ENCODE measurements at places on chromosomes 7 and 10.

GRCh38 chr10:65024886-65025285, 1503.7 kb downstream of the REEP3 start:
- DNase-seq: no peak

GRCh38 chr10:13613519-13613918, 26.8 kb downstream of the PRPF18 start:
- DNase-seq: no peak

- no peak for DNase-seq
Measured at GRCh38 chr7:73908123-73908611, 47.2 kb downstream of the TMEM270 start.

- DNase-seq: no peak
Measured at GRCh38 chr10:101887775-101888174, 44.2 kb upstream of the KCNIP2 start.

DNA sequence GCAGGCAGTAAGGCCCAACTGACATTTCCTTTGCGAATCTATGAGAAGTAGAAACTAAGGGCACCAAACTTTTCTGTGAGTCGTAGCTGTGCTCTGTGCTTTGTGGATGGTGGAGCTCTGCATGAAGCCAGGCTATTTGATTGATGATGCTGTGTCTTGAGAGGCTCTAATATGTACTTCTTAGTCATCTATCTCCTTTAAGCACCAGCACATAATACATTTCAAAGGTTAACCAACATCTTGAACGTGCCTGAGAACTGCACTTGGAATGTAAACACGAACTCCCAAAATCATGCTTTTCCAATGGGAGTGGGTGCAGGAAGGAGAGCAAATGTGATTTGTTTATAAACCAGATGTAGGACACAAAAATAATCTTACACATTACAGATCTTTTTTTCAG, 411.6 kb downstream of the PARD3 start:
- no peak for DNase-seq

DNA sequence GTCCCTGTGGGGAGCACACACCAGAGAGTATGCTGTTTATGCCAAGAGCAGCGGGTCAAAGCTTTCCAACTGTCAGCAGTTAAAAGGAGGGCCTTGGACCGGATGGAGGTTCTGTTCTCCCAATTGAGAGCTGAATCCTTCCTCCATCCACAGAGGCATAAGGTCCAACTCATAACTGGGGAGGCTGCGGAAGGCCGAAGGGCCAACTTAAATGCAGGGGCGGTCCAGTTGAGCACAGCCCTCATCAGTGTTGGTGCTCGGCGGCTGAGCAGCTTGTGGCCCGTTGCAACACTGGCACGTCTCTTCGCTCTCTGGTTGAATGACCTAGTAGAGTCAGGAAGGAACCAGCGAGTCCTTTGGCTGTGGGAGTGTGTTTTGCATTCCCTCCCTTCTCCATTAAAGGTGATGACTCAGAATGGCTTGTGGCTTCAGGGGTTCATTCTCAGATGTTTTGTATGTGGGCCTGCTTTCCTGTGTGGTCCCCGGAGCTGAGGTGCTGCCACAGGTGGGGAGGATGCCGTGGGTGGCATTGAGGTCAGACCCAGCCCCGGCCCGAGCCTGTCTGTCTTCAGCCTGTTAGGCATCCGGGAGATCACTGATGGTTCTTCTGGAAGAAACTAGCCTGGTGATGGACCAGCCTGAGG, 44.8 kb upstream of the DMBT1 start:
- no peak for DNase-seq

DNA sequence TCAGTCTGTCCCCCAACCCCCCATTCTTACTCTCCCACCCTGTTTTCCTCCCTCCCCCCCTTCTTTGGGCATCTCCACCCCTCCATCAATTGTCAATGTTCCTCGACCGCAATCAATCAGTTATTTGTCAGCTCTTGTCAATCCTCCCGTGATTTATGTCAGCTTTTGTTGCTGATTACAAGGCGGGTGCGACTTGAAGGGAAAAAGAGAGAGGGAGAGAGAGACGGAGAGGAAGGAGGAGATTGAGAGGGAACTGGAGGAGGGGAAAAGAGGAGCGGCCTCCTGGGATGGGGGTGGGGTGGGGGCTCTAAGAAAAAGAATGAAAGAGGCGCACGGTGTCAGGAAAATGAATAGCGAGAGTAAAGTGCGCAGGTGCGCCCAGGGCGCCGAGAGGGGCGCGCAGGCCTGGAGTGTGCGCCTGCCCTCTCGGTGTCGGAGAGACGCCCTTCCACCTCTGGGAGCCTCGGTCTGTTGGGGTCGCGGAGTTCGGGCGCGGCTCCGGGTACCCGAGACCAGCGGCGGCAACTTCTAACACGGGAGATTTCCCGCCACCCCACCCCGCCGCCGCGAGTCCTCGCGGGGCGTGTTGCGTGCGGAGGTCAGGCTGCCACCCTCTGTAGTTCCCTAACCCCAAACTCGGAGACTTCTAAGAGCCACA, 1.1 kb upstream of the ZNF503 start:
- DNase-seq: no peak

- DNase-seq: no peak
Measured at GRCh38 chr10:57654856-57655255, 612.8 kb downstream of the IPMK start.

DNA sequence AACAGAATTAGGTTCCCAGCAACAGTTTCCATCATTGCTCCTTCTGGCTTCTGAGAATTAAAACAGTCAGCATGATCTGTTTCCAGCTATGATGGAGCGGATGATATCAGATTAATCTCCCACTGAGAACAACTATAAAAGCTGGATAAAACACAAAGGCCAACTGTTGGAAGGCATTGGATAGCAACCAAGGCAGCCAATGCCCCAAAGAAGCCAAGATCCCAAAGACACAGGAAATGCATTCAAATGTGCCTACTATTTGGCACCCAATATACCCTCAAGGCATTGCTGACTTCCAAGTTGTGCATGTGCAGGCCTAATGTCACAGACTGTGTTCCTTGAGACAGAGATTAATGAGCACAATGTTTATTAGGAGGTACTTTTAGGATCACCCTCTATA, 259.3 kb downstream of the ARHGAP12 start:
- DNase-seq: no peak

DNA sequence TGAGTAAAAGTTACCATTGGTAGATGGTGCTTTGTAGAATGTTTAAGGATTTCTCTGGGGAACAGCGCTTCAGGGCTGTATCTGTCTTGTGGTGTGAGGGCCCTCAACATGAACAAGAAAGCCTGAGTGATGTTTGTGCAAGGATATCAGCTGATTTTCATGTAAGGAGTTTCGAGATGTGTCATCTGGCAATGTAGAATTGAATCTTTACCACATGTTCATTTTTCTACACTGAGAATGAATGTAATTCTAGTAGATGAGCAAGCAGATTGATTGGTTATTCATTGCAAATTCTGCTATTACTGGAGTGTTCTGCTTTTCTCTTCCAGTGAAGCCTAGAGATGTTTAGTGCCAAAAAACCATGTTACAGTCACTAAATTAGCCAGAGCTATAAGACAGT, 87.7 kb downstream of the ST7 start:
- DNase-seq: no peak

GRCh38 chr7:74505471-74506324, 52.0 kb downstream of the GTF2IRD1 start:
- DNase-seq: no peak

DNA sequence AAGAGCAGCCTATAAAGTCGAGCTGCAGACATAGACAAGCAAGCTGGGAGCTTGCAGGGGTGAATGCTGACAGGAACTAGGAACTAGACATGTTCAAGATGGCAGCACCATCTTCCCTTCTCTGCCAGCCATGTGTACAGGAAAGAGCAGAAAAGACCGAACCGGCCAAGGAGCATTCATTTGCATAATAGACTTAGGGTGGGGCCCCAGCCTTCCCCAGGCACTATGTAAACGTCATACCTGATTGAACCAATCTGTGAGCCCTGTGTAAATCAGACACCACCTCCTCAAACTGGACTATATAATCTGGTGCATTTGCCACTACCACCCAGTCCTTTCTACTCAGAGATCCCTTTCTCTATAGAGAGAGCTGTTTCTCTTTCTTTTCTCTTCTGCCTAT, 106.9 kb upstream of the FAM3C start:
- DNase-seq: peak; percentile 9

DNA sequence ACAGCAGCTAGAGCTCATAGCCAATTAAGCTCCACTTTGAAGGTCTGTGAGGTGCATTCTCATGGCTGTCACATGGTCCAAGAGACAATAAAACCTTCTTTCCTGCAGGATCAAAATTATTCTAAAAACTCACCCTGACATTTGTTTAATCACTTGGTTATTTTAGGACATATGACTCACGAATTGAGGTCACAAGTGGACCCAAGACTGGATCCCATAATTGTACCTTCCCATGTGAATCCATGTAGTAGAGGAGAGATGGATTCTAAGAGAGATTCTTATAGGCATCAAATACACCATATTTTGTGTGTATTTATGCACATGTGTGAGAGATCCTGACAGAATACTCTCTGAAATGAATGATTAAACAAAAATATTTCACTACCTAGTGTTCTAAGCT, 18.1 kb downstream of the POLR1F start:
- no peak for DNase-seq

GRCh38 chr7:155219947-155220769, 77.5 kb upstream of the INSIG1 start:
- DNase-seq: no peak

DNA sequence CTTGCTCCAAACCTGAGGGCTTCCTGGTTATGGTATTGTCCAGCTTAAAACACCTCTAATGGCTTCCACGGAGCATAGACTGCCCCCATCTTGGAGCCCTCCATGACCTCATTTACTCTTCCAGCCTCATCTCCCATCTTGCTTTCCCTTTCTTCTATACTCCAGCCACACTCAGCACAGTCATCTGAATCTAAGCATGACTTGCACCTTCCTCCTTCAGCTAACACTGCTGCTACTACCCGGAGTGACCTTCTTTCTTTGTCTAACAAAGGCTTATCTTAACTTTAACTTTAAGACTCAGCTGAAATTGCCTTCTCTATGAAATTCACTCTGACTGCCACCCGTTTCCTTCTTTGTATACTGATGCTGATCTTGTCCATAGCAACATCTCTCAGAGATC, 135.1 kb downstream of the FAM107B start:
- no peak for DNase-seq

DNA sequence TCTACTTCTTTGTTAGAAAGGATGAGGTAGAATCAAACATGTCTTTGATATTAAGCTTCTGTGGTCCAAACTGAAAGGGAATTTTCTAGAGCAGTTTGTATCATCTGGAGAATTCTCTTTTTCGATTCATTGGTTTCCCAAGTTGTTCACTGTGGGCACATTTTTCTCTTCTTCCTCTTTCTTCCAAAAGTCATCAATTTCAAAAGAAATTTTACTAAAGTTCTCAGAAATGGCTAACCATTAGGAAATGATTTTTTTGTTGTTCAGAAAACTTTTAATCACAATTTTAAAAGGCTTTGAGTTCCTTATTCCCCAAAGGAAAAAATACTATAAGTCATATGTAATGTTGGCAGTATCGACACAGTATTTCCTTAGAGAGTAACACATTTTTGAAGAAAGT, 28.3 kb upstream of the CCDC6 start:
- DNase-seq: no peak

GRCh38 chr7:146575903-146576302, 459.3 kb downstream of the CNTNAP2 start:
- DNase-seq: no peak

GRCh38 chr10:104090611-104091010, 4.9 kb upstream of the COL17A1 start:
- DNase-seq: no peak

- no peak for DNase-seq
Measured at GRCh38 chr10:101894742-101895141, 51.1 kb upstream of the KCNIP2 start.

- no peak for DNase-seq
Measured at GRCh38 chr7:28686418-28686800, 271.7 kb downstream of the TRIL start.

DNA sequence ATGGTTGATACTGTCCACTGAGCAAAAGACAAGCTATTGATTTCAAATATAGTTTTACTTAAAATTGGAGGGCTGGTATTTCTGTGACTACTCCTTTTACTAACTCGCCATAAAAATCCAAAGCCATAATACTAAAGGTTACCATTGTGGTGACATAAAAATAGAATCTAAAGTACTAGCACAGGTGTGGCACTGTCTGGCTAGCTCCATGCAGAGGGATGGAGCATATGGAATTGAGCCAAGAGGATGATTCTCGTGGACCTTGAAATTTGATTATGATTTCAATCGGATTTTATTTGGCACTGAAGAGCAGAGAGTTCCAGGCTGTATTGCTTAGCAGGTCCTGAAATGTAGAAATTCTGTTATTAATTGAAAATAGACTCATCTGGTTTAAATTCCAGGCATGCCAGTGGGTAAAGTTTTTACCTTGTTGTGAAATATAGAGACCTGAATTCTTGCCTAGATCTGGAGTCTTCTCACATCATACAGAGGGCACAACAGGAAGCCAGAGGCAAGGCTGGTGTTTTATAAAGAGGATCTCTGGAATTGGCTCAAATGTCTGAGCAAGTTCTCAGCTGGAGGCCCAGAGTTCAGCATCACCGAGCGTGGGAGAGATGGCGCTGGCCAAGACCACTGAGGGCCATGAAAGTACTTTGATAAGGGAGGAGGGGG, 29.9 kb upstream of the DLD start:
- DNase-seq: no peak

DNA sequence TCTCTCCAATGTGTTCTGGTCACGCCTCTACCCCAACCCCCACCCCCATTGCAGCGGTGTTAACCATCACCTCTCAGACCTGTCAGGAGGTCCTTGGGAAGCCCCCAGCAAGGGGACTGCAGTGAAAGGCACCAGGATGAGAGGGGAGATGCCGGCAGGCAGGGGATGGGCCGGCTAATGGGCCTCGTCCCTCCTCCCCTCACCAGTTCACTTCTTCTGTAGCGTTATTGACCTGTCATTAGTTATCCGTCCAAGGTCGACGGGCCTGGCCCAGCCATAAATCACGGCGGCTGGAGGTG, 18.8 kb downstream of the POLL start:
- DNase-seq: no peak

- DNase-seq: peak; percentile 76
Measured at GRCh38 chr7:81845744-81846241, 75.9 kb upstream of the HGF start.

DNA sequence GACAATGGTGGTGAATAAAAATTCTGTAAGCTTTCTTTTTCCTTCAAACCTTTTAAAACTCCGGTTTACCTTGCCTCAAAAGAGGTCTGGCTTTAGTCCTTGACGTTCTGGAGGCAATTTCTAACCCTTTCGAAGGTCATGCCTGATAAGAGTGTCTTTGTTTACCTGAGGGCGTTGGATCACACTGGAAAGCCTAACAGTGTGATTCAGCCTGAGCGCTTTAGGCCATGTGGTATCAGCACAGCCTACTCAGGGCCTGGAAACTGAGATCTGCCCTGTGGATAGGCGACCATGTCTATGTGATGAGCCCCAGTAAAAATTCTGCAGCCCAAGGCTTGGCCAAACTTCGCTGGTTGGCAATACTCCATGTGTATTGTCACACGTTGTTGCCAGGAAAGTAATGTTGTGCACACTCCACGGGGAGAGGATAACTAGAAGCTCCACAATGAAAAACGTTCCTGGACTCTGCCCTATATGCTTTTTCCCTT, 10.7 kb downstream of the CCDC6 start:
- DNase-seq: no peak

GRCh38 chr10:48430402-48430993, 124.0 kb downstream of the MAPK8 start:
- DNase-seq: no peak

Data from OCI-LY7 (cell line).